HT-29 (cell line): ENCODE measurements at places on chromosomes 2 and 18.
A peak's percentile ranks its signal among the peaks of the same experiment; 100 is the strongest.

- DNase-seq, result no peak
Measured at GRCh38 chr2:45199973-45200372, 190.7 kb upstream of the SIX2 start.

DNA sequence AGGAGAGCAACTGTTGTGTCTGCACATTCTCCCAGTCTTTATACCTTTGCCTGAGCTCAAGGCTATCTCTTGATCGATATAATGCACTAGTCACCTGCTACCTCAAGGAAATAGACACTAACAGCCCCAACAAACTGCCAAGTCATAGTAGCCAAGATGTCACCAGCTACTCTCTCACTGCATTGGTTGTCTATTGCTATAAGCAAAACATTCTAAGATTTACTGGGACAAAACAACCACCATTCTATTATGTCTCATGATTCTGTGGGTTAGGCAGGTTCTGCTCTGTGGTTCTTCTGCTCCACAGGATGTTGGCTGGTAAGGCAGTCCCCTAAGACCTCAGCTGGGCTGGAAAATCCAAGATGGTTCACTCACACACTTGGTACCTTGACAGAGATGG is 28.5 kb upstream of the MLPH start:
- no peak for DNase-seq

- DNase-seq, result peak; percentile 35
Measured at GRCh38 chr18:26813043-26813442, 52.5 kb downstream of the AQP4 start.

DNA sequence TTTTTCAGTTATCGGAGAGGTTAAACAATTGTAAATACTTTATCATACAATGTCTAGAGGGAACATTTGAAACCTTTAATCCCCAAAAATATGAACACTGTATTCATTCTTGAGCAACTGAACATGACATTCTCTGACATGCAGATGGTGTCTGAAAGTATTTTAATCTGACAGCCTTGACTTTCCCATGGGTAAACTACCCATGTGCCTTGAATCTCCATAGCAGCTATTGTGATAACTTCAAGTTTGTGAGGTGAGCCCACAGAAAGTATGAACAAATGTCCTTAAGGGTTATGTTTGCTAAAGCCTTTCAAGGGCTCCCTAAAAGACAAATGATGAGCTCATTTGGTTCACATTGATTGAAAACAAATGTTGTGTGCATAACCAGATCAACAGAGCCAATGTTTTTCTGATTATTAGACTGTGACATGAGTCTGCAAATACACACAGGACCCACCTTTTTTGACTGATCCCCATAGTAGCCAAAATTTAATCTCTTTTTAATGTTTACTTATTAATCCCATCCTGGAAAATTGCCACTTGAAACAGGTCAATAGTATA is 1326.0 kb downstream of the LRP1B start:
- DNase-seq, result no peak

DNA sequence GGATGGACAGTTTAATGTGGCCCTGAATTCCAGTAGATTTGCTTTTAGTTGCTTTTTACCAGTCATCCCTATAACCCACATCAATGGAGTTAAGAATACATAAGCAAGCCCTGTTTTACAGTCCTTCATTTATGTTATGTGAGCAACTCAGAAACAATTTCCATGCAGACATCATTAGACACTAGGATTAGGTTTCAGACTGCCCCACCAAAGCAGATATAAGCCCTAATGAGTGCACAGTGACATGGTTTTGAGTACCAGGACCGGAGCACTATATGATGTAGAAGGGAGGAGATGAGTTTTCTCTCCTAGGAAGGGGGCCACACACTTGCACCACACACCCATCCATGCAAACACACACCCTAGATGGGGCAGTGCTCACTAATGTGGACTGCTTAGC is 15.5 kb downstream of the KCNS3 start:
- no peak for DNase-seq

- DNase-seq, result no peak
Measured at GRCh38 chr2:240129731-240130392, 6.2 kb downstream of the COPS9 start.

DNA sequence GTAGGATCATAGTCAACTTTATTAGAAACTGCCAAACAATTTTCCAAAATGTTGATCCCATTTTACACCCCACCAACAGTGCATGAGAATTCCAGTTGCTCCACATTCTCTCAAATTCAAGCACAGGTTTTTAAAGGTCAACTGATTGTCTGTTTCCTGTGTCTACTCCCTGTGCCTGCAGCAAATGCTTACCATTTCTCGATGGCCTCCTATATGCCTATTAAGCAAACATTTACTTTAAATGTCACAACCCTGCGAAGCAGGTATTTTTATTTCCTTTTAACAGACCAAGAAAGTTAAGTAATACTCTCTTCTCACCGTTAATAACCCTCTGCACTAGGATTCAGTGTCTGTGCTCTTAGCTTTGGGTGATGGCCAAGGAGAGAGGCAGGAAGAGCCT is 163.8 kb upstream of the EPB41L3 start:
- DNase-seq, result no peak

DNA sequence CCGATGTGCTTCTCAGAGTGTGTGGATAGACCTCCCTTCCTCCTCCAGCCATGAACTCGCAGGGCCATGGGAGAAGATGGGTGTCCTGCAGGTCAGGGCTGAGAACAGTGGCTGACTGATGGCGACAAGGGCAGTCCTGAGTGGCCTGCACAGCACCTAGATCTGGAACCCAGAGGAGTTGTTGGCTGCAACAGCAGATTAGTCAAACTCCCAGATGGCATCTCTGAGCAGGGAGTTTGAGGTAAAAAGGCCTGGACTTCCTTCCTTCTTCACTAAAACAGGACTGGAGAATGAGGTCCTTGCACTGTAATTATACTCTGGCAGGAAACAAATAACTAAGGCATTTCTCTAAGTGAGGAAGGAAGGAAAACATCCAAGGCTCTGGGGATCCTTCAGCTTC is 160.8 kb downstream of the MYCN start:
- DNase-seq, result no peak

GRCh38 chr2:161273038-161273760 is 35.0 kb upstream of the PSMD14 start:
- peak; percentile 84 for DNase-seq

GRCh38 chr2:10592652-10593051 is 97.1 kb downstream of the NOL10 start:
- DNase-seq, result no peak

DNA sequence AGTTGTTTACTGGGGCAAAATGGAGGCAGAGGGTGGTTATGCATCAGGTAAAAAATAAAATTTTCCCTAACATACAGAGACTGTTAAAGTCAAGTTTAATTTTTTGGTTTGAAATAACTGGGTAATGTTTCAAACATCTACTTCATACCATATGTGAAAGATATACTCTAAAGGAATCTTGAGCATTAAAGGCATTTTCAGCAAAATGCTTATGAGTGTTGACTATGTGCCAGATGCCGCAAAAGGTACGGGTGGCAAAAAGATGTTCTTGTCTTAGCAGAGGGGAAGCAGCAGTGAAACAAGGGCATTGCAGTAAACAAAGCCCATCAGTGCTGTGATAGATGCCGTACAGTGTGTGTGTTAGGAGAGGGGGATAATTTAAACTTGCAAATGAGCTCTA is 263.1 kb upstream of the ID2 start:
- no peak for DNase-seq

GRCh38 chr18:9233771-9234440 is 97.3 kb downstream of the ANKRD12 start:
- DNase-seq, result no peak

DNA sequence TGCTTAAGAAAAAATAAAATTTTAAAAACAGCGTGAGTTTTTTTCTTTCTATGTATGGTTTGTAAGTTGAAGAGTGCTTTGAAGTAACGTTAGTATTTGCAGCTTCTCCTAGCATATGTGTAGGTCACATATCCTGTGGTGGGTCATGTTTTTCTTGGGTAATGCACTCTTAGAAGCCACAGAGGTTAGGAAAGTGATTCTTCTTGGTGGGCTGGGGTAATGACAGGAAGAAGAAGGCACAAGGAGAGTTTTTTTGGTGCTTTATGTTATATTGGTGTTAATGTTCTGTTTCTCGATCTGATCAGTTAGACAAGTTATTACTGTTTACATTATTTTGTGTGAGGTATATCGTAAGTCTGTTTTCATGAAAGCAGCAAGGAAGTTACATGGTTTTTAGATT is 109.0 kb downstream of the ICA1L start:
- no peak for DNase-seq

- DNase-seq, result no peak
Measured at GRCh38 chr2:30965022-30965531, 157.8 kb upstream of the CAPN13 start.

GRCh38 chr2:182862091-182862490 is 4.3 kb downstream of the FRZB start:
- no peak for DNase-seq

DNA sequence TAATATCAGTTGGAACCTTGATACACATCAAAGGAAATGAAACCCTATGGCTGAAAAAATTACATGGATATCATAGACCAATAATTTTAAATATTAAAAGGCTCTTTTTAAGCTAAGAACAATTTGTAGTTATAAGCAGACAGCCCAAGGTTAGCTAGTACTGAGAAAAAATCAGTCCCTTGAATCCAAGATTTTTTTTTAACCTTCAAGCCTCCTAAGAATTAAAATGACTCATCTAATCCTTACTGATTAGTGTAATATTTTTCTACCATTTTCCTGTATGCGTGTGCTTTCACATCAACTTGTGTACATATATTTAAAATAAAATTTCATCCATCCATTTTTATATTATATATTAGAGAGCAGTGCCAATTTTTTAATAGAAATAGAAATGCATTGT is 1004.9 kb upstream of the ZEB2 start:
- DNase-seq, result no peak

DNA sequence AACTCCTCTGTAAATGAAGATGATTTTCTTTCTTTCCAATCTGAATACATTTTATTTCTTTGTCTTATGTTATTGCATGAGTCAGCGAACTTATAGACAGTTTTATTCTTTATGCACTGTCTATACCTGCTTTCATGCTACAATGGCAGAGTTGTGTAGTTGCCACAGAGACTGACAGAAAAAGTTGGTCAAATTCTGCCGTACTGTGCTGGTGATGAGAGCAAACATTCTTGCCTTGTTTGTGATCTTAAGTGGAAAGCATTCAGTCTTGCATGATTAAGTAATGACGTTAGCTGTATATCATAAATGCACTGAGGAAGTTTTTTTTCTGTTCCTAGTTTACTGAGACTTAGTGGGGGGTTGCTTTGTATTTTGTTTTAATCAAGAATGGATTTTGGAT is 32.9 kb downstream of the ZC3H15 start:
- DNase-seq, result no peak

- DNase-seq, result no peak
Measured at GRCh38 chr2:200254773-200255172, 51.7 kb upstream of the SPATS2L start.

DNA sequence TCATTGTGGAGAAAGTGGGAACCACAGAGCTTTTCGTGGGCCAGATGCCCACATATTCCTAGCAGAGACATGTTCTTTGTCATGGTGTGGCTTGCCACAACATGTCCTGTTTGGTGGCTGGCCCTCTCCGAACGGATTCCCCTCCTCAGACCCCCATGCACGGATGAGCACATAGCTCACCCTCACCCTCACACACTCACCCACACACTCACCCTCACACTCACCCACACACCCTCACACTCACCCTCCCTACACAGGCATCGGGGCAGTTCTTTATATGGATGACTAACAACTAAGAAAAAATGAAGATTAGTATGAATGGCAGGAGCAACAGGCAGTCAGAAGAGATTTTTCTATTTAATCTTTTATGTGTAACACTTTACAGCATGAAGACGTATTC is 149.9 kb downstream of the ZNF236 start:
- DNase-seq, result no peak

GRCh38 chr2:44742057-44742456 is 199.4 kb upstream of the SIX3 start:
- no peak for DNase-seq

GRCh38 chr2:120733238-120733932 is 2.3 kb upstream of the GLI2 start:
- no peak for DNase-seq

DNA sequence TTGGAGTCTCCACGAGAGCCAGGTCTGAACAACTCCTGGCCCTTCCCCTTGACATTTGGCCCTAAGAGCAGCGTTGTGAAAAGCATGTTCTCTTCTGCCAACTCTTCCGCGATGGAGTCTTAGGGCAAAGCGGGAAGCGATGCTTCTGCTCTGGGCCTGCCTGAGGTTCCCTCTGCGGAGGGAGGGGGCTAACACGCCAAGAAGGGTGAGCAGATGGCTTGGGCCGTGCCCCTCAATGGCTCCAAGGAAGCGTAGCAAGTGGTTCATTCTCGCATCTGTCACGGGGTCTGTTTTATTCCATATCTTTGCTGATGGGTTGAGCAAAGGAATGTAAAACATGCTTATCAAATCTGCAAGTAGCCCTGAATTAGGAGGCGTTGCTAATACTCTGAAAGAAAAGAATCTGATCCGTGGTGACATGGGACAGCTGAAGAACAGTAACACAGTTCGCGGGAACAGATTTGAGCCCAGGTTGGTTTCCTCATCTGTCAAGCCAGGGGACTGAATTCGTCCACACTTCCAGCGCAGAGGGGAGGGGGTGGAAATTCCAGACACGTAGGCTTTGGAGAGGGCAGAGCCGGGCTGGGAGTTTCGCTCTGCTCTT is 38.0 kb downstream of the DNMT3A start:
- no peak for DNase-seq

DNA sequence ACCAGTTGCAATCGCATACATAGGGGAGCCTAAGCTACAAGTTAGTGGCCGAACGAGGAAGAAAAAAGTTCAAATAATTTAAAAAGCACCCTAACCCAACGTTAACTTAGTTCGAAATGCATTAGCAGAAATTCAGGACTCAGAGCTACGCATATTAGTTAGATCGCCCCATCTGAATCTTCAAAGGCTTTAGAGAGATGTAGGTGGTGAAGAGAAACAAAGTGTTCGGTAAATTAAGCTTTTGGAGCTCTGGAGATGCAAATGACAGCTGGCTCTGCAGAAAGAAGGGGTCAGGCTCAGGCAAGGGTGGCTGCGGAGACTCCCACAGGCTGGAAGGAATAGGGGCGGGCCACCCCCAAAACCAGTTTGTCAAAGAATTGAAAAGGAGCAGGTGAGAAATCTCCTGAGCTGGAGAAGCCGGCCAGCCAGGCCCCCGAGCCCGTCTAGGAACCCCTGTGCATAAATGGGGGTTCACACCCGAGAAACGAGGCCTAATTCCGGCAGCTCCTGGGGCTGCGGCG is 621 bp downstream of the TXNL1 start:
- peak; percentile 19 for DNase-seq

DNA sequence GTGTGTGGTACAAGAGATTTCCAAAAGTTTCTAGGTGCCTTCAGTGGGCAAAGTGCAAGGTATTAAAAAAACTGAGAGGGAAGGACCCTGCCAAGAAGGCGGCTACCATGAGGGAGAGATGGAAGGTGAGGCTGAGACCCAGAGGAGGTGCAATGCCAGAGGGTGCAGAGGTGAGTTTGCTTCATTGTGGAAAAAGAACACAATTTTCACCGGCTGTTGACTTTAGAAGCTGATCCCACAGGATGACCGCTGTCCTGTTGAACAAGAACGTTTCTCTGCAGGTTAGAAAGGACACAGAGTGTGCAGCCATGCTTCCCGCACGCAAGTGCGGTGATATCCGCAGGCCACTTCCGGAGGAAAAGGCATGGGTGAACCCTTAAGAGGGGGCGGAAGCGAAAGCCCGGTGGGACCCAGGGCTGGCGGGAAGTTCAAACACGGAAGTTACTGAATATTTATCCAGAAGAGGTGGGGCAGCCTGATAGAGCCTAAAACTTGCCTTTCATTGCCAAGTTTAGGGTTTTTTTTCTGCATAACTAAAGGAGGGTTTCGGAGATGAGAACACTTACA is 16.6 kb downstream of the SP110 start:
- DNase-seq, result no peak

- DNase-seq, result no peak
Measured at GRCh38 chr2:118921646-118922045, 20.3 kb upstream of the MARCO start.

- no peak for DNase-seq
Measured at GRCh38 chr2:134370655-134371445, 117.0 kb downstream of the MGAT5 start.
